ENCODE measurements at places on chromosomes 13 and 19.
A peak's percentile ranks its signal among the peaks of the same experiment; 100 is the strongest.

DNA sequence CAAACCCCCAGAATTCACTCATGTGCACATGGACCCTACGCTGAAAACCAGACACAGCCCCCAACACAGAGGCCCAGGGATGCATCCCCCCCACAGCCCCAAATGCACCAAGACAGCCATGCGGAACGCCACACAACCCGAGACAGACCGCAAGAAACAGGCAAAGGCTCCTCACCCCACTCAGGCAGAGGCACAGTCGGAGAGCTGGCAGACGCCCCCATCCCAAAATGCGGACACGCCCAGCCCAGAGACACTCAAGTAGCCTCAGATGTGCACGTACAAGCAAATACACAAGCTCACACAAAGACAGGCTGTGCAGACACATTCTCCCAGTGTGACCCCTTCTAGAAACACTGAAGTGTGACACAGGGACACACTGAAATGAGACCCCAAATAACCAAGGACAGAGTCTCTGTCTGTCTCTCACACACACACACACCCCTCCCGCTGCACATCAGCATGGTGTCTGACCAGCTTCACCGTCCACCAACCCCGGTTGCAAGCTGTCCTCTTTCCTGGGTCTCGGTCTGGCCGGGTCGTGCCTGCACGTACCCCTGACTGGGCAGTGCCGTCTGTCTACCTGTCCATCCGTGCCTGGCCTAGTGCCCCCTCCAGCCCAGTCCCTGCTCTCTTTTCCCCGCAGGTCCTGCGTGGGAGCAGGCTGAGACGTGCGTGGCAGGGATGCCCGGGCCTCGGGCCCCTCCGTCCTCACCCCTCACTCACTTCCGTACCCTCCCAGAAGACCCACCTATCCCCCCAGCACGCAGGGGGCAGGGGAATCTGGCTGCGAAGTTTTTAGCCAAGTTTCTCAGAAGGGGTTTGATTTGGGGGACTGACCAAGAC, 16.1 kb downstream of the ERFL start:
- DNase-seq, result no peak

DNA sequence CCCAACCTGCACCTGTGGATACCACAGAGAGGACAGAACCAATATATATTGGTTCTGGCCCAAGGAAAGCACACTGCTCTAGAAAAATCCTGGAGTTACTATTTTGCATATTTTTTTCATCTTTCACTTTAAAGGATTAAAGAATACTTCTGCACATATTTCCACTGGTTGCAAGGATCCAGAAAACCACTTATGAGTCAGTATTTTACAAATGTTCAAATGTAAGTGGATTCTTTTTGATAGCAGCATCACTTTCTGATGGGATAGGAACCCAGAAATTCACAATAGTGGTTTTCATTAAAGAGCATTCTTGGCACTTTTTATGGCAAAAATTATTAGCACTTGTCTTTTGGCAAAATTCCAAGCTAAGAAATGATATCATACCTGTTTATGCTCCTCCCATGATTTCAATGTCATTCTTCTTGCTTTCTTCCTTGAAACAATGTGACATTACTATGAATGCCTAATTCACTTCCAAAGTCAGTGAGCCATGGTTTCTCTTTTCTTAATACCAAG, 38.2 kb downstream of the MZT1 start:
- no peak for DNase-seq

GRCh38 chr13:32234914-32235313, 80.2 kb downstream of the ZAR1L start:
- peak; percentile 30 for DNase-seq

- DNase-seq, result no peak
Measured at GRCh38 chr19:44055870-44056269, 4.0 kb downstream of the ZNF223 start.

GRCh38 chr13:46154136-46154801, 27.7 kb downstream of the LCP1 start:
- no peak for DNase-seq

DNA sequence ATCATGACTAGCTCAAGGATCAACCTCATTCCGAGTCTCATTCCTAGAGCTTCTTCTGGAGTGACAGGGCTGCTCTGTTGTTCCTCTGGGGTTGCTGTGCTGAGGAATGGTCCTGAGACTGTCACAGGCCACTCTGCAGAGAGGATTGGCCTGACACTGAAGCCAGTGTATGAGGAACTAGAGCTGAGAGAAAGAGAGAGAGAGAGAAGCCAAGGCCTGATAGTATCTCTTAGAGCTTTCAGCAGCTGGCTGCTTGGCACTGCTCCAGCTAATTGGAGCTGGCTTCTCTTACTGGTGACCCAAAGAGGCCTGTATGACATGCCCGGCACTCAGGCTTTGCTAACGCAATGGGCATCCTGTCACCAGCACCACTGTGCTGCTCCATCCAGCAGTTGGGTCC, 73.4 kb upstream of the FLT1 start:
- no peak for DNase-seq

GRCh38 chr19:4732680-4733114, 9.1 kb upstream of the DPP9 start:
- DNase-seq, result peak; percentile 69

- no peak for DNase-seq
Measured at GRCh38 chr19:293436-294110, 2.4 kb upstream of the PLPP2 start.

- peak; percentile 48 for DNase-seq
Measured at GRCh38 chr19:3618144-3618810, 8.3 kb downstream of the CACTIN start.

DNA sequence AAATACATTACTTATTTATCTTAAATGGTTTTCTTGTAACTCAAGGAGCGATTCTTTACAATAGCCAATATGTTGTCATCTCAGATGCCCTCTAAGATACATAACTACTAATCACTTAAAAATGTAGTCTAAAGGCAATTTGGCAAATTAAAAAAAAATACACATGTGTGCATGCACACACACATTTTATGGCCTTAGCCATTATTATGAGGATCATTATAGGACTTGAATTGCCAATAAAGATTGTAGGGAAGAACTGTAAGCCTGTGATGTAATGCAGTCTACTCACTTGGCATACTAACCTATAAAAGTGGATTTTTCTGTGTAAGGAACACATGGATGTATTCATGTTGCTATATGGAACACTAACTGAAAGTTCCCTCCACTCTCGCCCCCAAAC, 274.3 kb downstream of the SHISA2 start:
- DNase-seq, result no peak

- DNase-seq, result no peak
Measured at GRCh38 chr13:27644302-27644701, 22.6 kb downstream of the POLR1D start.

DNA sequence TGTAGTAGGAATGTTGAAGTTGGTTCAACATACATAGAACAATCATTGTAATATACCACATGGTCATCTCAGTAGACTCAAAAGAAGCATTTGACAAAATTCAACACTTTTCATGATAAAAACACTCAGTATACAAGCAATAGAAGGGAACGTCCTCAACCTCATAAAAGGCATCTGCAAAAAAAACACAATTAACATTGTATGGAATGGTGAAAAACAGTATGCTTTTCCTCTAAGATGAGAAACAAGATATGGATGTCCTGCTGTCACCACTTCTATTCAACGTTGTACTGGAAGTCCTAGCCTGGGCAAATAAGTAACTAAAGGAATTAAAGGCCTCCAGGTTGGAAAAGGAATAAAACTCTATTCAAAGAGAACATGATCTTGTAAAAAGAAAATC, 54.5 kb downstream of the FNDC3A start:
- no peak for DNase-seq

- no peak for DNase-seq
Measured at GRCh38 chr19:48338253-48338755, 13.0 kb downstream of the EMP3 start.

DNA sequence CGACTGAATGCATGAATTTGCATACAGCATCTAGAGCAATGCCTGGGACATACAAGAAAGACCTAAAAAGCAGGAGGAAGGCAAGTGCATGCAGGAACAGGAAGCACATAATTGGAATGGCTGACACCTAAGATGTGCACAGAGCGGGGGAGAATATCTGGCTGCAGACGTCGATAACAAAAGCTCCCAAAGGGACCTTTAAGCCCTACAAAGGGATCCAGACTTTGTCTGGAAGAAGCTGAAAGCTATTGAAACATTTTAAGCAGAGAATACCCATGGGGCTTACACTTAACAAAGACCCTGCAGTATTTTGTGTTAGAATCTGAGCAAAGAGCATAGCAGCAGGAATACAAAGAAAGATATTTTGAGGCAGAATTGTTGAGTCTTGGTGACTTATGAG, 107.4 kb upstream of the CLDN10 start:
- DNase-seq, result no peak

GRCh38 chr13:107824635-107825034, 390.7 kb downstream of the LIG4 start:
- DNase-seq, result no peak

- no peak for DNase-seq
Measured at GRCh38 chr13:85313761-85314503, 485.3 kb downstream of the SLITRK6 start.

DNA sequence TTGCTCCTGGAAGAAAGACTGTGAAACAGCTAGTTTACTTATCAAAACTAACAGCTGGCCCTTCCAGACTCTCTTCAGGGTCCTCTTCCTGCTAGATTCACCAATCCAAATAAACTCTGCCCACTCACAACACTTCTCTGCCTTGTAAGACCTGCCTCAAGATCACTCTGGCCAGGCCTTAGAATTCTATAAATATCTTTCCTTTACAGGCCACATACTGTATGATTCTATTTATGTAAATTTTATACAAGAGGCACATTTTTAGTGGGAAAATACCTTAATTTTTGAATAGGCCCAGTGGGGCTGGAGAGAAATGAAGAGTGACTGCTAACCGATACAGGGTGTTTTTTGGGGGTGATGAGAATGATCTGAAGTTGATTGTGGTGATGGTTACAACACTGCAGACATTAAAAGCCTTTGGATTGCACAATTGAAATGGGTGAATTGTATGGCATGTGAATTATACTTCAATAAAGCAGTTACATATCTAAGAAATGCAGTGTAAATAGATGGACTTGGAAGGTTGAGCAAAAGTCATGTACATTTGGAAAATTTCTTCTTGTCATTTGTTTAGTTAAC, 141.8 kb downstream of the GPC5 start:
- no peak for DNase-seq

DNA sequence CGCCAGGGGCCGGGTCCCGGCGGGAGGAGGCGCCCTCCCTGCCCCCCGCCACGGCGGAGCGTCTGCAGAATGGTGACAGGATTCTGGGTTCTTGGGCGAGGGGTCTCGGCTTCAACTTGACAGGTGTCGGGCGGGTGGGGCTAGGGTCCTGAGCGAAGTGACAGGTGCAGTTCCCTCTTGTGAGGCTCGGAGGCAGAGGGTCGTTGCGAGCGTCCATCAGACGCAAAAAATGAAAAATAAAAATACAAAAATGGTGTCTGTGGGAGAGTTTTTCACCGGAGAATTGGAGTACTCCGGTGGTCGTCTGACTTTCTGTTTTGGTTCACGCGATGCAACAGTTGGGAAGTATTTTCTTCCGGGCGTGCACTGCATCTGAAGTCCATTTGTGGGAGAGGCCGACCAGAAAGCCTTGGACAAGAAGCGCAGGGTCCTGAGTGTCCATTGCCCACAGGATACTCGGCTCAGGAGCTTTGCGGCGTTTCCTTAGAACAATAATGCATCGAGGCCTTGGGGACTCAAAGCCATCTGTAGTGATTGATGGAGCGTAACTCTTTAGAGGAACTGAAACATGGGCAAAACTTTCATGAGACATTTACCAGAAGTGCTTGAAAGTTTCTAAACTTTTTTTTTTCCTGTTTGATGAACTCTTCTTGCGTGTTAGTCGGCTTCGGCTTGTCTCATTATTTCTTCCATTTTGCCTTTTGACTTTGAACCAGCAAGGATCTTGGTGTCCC, 759 bp downstream of the RB1 start:
- peak; percentile 36 for DNase-seq

GRCh38 chr13:99331881-99332293, 24.7 kb upstream of the GPR183 start:
- DNase-seq, result no peak

DNA sequence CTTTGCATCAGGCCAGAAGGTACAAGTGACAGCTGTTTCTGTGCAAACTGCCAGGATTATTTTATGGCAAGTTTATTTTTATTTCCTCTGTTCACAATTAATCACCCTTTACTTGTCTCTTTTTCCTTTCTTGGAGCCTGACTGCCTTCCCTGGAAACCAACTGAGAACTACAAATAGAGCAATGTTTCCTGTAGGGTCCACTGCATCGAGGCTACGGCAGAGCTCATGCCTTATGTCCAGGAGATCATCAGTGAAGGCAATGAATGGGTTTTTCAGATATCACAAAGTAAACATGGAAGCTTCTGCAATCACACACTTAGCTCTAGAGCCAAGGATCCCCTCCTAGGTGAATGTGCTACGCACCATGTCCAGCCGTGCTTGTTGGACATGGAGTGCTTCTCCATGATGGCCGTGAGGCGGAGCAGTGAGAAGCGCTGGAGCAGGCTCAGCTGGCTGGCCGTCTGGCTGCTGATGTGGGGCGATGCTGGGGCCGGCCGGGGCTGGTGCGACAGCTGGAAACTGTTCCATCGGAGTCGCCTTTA, 110.9 kb downstream of the KL start:
- no peak for DNase-seq

DNA sequence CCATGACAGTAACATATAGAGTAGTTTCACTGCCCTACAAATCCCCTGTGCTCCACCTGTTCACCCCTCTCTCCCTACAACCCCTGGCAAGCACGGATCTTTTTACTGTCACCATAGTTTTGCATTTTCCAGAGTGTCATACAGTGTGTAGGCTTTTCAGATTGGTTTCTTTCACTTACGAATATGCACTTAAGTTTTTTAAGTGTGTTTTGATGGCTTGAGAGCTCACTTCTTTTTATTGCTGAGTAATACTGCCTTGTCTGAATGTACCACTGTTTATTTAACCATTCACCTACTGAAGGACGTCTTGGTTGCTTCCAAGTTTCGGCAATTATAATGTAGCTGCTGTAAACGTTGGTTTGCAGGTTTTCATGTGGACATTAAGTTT, 175.1 kb downstream of the ITGBL1 start:
- no peak for DNase-seq

DNA sequence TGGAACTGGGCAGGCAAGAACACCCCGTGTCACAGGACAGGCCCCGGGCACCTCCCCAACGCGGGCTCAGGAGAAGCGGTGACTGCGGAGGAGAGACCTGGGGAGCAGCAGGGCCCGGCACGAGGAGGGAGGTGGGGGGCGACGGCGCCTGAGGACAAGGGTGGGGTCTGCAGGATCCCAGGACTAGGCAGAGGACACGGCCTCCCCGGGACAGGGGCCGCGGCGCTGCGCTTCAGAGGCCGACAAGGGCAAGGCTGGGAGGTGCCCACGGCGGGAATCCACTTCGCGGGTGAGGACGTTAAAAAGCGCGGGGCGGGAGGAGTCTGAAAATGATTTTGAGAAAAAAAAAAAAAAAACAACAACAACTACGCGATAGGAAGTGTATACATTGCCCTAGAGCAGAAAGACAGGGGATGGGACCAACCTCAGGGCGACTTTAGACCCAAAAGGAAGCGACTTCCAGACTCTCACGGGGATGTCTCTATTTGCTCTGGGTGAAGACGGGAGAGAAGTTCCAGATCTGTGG, 44.9 kb downstream of the ZNF611 start:
- DNase-seq, result no peak
